T-cell (primary cell): ENCODE measurements at places on chromosomes 12 and 14. TPM values are rescaled to one million over a fixed set of nuclear protein-coding genes. Genes with fewer than 3 reads are reported as not detected.

GRCh38 chr14:68462683-68463082 is 330.2 kb downstream of the ZFP36L1 start:
- H3K27me3 ChIP-seq = no peaks in the 10 kb centered on the region
- no peak overlapping the region for H3K27ac ChIP-seq
- H3K4me1 ChIP-seq = no peaks in the 10 kb centered on the region
- no peak for DNase-seq
- H3K36me3 ChIP-seq = no peaks in the 10 kb centered on the region

The OR4E2 gene
- 0.26 TPM for total RNA-seq

The LMO3 gene
- not detected for total RNA-seq

GRCh38 chr14:53151523-53152183 is 1.5 kb downstream of the DDHD1 start:
- no peaks in the 10 kb centered on the region for H3K27me3 ChIP-seq
- H3K4me1 ChIP-seq = peaks cover 33% of the 10 kb centered on the region
- H3K27ac ChIP-seq = peak overlapping the region; percentile 83
- DNase-seq = no peak
- H3K4me3 ChIP-seq = peak overlapping the region; percentile 97

The SDR9C7 gene
- total RNA-seq = not detected

The SOCS2 gene
- 20.3 TPM for total RNA-seq

GRCh38 chr14:53896726-53897125 is 59.9 kb downstream of the BMP4 start:
- H3K36me3 ChIP-seq = no peaks in the 10 kb centered on the region
- no peak overlapping the region for H3K27ac ChIP-seq
- no peak overlapping the region for H3K4me3 ChIP-seq
- no peak for DNase-seq
- H3K27me3 ChIP-seq = no peaks in the 10 kb centered on the region
- no peaks in the 10 kb centered on the region for H3K4me1 ChIP-seq

The DAO gene
- not detected for total RNA-seq

DNA sequence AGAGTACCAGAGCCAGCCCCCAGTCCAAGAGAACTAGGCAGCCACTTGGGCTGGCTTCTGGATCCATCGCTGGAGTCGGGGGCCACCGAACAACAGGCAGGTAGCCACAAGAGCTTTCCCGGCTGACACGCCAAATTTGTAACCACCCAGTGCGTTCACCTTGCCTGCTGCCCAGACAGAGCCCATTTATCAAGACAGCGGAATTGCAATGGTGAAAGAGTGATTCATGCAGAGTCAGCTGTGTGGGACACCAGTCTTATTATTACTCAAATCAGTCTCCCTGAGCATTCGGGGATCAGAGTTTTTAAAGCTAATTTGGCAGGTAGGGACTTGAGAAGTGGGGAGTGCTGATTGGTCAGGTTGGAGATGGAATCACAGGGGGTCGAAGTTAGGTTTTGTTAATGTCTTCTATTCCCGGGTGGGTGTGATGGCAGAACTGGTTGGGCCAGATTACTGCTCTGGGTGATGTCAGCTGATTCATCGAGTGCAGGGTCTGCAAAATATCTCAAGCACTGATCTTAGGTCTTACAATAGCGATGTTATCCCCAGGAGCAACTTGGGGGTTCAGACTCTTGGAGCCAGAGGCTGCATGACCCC is 64.3 kb downstream of the PDE6H start:
- H3K36me3 ChIP-seq = no peaks in the 10 kb centered on the region
- no peak overlapping the region for H3K27ac ChIP-seq
- no peak overlapping the region for H3K4me3 ChIP-seq

DNA sequence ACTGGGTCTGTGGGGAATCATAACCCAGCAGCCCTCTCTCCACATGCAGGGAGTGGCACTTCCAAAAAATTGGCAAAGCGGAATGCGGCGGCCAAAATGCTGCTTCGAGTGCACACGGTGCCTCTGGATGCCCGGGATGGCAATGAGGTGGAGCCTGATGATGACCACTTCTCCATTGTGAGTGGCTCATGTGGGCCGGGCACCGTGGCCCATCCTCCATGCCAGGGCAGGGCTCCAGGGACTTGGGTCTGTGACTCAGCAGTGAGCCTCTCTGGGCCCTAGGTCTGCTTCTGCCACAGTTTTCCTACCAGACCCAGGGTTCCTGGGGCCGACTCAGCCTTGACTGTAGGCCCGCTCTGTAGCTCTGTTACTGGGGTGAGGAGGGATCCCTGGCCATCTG is 2.2 kb downstream of the NPFF start:
- H3K36me3 ChIP-seq = peaks cover 15% of the 10 kb centered on the region
- H3K4me1 ChIP-seq = peaks cover 24% of the 10 kb centered on the region
- no peak overlapping the region for H3K27ac ChIP-seq
- no peak overlapping the region for H3K4me3 ChIP-seq

The SLC22A17 gene
- 17.3 TPM for total RNA-seq

GRCh38 chr12:547883-548470 is 88.2 kb downstream of the B4GALNT3 start:
- DNase-seq = no peak
- H3K27me3 ChIP-seq = peaks cover 36% of the 10 kb centered on the region
- H3K4me3 ChIP-seq = no peak overlapping the region
- H3K27ac ChIP-seq = no peak overlapping the region
- no peaks in the 10 kb centered on the region for H3K36me3 ChIP-seq
- H3K4me1 ChIP-seq = peaks cover 9% of the 10 kb centered on the region

The PPP4R4 gene
- total RNA-seq = 0.41 TPM

The TAS2R46 gene
- total RNA-seq = 1.4 TPM

DNA sequence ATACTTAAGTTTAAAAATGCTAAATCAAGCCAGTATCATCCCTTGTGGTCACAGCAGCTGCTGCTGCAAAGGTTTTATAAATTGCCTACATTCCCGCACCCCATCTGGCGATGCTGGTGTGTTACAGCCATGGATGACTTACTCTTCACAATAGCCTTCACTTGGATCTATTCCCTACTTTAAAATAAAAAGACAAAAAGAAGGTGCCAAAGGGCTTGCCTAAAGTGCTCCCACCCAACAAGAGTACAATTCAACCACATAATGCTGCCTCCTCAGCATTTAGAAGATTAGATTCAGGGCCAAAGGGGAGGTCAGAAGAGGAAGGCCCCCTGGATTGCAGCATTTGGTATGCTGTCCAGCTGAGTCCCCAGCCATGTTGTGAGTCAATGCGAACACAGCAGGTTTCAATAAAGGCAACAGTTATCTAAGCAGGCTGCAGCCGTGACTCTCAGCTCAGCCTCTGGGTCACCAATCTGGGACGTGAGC is 176.1 kb downstream of the DAD1 start:
- DNase-seq = no peak
- H3K36me3 ChIP-seq = no peaks in the 10 kb centered on the region
- no peak overlapping the region for H3K4me3 ChIP-seq

DNA sequence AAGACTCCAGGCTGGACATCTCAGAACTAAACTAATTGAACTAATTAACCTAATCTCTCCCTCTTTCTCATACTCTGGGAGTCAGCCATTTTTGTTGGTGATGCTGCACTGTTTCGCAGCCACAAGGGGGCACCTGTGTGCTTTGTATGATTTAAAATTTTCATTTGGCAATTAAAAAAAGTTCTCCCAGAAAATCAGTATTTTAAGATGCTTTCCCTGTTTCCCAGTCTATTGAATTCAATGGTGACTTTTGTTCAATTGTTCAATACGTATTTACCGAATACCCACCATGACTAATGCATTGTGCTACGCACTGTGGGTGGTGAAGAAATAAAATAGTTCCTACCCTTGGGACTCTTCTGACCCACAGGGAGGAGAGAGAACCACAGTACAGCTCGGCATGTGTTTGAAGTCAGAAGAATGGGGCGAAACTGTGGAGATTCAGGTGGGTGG is 63.7 kb downstream of the ZNF664 start:
- no peaks in the 10 kb centered on the region for H3K36me3 ChIP-seq
- H3K27me3 ChIP-seq = no peaks in the 10 kb centered on the region
- H3K27ac ChIP-seq = no peak overlapping the region
- H3K4me3 ChIP-seq = no peak overlapping the region

DNA sequence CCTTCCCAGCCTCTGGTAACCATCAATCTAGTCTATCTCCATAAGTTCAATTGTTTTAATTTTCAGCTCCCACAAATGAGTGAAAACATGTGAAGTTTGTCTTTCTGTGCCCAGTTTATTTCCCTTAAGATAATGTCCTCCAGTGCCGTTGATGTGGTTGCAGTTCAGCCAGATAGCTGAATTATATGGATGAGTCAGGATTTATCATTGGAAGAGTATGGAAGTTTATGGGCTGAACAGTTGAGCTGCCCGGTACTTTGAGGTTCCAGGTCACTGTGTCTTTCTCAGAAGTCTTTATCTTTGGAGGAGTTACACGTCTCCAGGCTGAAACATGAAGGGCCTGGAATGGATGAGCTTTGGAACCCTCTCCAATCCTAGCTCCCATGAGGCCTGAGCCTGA is 120.1 kb downstream of the ASCL4 start:
- H3K36me3 ChIP-seq = no peaks in the 10 kb centered on the region
- DNase-seq = no peak
- H3K27ac ChIP-seq = no peak overlapping the region
- H3K27me3 ChIP-seq = peaks cover 7% of the 10 kb centered on the region
- no peak overlapping the region for H3K4me3 ChIP-seq
- H3K4me1 ChIP-seq = no peaks in the 10 kb centered on the region

The NPFF gene
- total RNA-seq = not detected

GRCh38 chr12:25670076-25671055 is 117.3 kb upstream of the LMNTD1 start:
- no peaks in the 10 kb centered on the region for H3K27me3 ChIP-seq
- no peak overlapping the region for H3K4me3 ChIP-seq
- no peaks in the 10 kb centered on the region for H3K36me3 ChIP-seq
- H3K4me1 ChIP-seq = no peaks in the 10 kb centered on the region
- H3K27ac ChIP-seq = no peak overlapping the region
- no peak for DNase-seq

DNA sequence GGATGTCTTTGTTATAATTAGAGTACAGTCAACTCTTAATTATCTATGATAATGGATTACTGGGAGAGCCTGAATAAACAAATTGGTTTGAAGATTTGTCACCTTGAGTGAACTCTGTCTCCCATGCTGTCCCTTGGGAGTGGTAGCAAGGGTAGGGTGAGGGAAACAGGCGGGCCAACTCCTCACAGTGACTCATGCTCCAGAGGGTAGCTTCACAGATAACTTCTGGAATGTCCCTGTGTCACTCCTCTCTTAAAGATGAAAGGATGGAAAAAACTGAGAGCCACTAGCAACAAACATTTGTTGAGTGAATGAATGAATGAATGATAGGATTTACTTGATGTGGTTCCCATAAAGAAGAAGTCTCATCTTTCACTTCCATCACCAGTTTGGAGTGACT is 53.5 kb downstream of the RASSF9 start:
- DNase-seq = no peak
- no peaks in the 10 kb centered on the region for H3K4me1 ChIP-seq
- H3K27ac ChIP-seq = no peak overlapping the region
- no peaks in the 10 kb centered on the region for H3K36me3 ChIP-seq
- H3K4me3 ChIP-seq = no peak overlapping the region

GRCh38 chr12:26434299-26435068 is 239.1 kb downstream of the SSPN start:
- no peaks in the 10 kb centered on the region for H3K36me3 ChIP-seq
- no peak overlapping the region for H3K27ac ChIP-seq
- no peak overlapping the region for H3K4me3 ChIP-seq
- DNase-seq = no peak
- H3K4me1 ChIP-seq = no peaks in the 10 kb centered on the region

DNA sequence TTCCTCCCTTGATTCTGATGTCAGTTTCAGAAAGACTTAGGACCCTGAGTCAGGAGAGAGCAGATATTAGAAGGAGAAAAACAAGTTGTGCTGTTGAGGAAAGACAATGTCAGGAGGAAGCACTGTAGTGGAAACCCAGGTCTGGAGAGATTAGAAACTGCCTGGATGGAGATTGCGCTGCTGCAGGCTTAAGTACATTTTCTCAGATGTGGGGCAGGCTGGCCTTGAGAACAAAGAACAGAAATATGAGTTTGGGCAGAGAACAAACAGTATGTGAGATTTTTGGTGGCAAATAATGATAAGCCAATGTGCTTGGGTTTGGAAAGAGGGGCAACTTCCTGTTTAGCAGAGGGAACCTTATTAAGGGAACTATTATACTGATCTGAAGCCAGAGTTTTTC is 74.3 kb upstream of the PRMT8 start:
- H3K27ac ChIP-seq = no peak overlapping the region
- peaks cover 24% of the 10 kb centered on the region for H3K27me3 ChIP-seq
- no peaks in the 10 kb centered on the region for H3K36me3 ChIP-seq
- H3K4me3 ChIP-seq = no peak overlapping the region
- DNase-seq = no peak

DNA sequence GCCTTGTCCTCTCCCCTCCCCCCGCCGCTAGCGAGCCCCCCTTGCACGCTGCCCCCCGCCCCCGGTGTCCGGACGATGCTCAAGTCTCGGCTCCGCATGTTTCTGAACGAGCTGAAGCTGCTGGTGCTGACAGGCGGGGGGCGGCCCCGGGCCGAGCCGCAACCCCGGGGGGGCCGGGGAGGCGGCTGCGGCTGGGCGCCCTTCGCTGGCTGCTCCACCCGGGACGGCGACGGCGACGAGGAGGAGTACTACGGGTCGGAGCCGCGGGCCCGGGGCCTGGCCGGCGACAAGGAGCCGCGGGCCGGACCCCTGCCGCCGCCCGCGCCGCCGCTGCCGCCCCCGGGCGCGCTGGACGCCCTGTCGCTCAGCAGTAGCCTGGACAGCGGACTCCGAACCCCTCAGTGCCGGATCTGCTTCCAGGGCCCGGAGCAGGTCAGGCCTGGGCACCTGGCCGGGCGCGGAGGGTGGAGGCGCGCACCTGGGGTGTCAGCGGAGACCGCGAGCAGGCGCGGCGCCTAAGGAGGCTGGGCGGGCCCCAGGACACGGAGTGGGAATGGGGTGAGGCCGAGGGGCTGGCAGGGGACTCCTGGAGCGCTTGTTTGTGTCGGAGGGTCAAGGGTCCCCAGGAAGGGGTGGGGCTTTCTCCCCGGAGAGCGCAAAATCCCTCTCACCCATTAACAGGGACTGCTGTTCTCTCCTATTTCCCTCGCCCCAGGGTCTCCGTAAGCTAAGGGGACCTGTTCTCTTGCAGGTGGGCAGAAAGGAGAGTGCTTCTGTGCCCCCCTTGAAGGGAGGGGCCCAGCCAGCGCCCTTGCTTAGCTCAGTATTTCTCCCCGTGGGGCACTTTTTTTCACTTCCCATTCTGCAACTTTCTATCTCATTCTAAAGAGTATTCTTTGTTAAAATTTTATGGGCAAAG is 810 bp downstream of the MARCHF9 start:
- peak overlapping the region; percentile 70 for H3K4me3 ChIP-seq
- peaks cover 59% of the 10 kb centered on the region for H3K4me1 ChIP-seq
- H3K27ac ChIP-seq = peak overlapping the region; percentile 55
- no peaks in the 10 kb centered on the region for H3K27me3 ChIP-seq
- peaks cover 19% of the 10 kb centered on the region for H3K36me3 ChIP-seq
- DNase-seq = peak; percentile 20

DNA sequence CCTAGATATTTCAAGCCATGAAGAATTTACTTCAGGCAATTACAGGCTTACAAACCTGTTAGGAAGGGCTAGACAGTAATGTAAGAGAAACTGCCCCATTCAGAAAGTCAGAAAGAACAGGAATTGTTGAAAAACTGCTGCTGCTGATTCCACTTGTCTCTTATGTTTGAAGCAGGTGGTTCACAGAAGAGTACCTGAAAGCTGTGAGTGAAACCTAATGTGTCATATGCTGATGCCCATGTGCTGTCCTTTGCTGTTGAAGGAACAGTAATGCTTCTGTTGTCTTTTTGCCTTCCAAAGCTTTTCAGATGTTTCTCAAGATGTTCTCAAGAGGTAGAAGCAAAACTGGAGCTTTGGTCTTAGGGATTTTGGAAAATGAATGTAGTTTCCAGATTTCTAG is 39.0 kb downstream of the MNAT1 start:
- H3K4me1 ChIP-seq = no peaks in the 10 kb centered on the region
- no peak for DNase-seq
- no peak overlapping the region for H3K27ac ChIP-seq
- no peak overlapping the region for H3K4me3 ChIP-seq
